Kidney capillary endothelial cell (primary cell): ENCODE measurements at places on chromosomes 7 and 10.

DNA sequence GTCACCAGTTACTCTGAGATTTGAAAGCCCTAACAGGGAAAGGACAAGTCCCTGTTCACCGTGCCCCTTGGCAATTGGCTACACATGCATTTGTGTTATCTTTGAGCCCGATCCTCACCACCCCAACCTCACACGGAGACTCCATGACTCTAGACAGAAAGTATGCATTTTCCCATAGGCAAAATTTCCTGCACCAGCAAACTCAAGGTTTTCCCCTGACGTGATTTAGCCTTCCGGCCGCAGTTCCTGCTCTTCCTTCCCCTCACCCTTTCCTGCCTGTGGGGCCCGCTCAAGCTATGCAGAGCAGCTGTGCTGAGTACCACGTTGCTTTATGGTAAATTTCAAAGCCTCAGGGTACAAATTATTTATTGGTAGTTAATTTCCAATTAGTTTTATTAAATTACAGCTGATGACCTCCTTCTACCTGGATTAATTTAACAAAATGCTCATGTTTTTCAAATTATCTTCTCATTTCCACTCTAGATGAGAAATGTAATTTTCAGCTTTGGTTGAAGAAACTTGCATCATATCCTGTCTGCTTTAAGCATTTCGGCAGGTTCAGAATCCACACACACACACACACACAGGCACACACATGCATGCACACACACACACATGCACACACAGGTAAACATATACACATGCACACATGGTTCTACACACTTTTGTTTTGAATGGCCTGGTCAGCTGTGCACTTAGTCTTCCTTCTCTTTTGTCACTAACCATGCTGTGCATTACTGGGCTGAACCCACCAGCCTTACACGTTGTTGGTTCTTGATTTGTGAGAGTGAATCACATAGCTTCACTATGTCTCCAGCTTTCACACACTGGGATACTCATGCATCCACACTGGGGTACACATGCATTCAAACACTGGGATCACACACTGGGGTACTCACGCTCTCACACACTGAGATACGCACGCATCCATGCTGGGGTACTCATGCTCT, 283.1 kb upstream of the PITRM1 start:
- peak; percentile 94 for DNase-seq

GRCh38 chr7:49635800-49636199, 137.6 kb upstream of the VWC2 start:
- no peak for DNase-seq

DNA sequence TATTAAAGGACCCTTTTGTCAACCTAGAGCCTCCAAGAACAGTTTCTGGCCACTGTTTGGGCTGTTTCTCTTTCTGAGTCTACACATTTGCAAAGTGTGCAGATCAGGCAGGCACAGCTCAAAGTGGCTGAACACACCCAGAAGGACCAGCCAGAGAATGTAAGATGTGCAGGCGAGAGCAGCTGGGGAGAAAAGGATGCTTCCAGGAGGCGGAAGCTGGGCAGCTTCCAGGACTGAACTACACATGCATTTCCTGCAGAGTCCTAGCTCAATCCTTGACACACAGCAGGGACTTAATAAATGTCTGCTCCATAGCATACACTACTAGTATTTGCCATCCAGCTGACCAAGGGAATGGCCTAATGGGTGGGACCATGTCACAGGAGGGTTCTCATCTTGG, 70.9 kb downstream of the CTBP2 start:
- no peak for DNase-seq

DNA sequence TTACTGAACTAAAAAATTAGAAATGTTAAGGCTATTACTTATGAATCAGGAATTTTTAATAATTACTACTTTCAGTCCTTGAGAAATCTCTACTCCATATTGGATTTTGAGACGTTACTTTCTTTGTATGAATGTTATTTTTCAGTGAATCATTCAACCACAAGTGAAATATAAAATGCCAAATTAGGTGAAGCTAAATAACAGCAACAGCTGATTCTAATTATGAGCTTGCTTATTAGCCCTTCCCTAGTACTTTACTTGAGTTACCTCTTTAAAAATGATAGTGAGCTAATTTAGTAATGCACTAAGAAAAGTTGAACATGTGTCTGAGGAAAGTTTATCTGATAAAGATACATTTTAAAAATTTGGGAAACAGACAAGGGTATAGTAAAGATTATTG, 51.4 kb downstream of the PCGF5 start:
- no peak for DNase-seq

DNA sequence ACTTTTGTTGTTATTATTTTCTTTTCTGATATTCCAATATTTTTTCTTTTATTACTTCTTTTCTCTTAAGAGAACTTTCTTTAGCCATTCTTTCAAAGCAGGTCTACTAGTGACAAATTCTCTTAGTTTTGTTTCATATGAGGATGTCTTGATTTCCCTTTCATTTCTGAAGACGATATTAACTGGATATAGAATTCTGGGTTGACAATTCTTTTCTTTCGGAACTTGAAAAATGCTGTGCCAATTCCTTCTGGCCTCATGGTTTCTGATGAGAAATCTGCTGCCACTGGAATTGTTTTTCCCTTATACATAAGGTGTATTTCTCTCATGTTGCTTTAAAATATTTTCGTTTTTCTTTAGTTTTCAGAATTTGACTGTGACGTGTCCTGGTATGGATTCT, 97.0 kb upstream of the KIF5B start:
- no peak for DNase-seq
